ENCODE measurements at places on chromosomes 12 and 14.

DNA sequence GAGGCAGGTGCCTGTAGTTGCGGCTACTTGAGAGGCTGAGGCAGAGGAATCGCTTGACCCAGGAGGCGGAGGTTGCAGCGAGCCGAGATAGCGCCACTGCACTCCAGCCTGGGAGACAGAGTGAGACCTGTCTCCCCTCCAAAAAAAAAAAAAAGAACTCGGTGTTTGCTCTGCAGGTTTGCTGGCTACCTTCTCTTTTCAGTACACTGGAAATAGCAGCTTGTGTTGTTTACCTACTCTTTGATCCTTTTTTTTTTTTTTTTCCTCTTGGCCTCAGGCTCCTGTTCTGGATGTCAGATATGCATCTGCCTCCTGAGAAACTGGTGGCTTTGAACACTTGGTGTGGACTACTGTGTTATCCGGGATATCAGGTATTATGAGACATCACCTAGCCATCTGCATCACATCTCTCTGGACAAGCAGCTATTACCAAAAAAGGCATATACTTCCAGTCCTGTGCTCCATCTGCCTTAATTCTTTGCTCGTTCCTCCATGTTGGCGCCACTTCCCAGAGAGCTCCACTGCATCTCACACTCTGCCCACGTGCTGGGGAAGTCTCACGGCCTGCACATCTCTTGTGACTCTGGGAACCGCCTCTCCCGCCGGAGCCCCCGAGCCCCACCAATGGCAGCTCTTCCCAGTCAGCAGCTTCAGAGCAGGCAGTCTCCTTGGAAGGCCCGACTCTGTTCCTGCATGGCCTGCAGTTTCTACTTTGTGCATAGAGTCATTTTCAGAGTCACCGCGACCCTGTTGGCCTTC, 50.9 kb upstream of the TRAF3 start:
- DNase-seq = no peak

DNA sequence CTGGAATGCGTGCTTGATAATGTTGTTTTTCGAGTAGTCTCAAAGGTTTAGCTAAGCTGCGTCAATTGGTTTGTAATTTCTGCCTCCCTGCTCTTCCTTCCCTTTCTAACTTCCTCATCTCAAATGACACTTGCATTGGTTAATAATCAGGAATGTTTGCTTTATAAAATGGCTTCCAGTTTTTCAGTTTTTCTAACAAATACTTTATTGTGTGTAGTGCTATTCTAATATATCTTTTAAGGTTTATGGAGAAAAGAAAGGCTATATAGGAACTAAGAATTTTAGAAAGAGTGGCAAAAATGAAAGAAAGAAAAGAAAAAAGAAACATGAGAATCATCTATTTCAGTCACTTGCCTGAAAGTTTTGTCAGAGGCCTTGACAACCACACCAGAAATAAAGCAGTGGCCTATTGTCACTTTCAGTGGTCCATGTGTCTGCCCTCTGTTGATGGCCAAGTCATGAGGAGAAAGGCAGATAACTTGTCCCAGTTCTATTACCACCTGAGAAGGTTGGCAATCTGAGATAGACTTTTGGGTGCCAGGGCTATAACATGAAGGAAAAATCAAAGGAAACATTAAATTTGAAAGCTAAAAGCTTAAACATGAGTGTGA, 221.9 kb upstream of the KITLG start:
- DNase-seq = no peak

GRCh38 chr12:97977870-97978405, 515.3 kb downstream of the RMST start:
- no peak for DNase-seq

DNA sequence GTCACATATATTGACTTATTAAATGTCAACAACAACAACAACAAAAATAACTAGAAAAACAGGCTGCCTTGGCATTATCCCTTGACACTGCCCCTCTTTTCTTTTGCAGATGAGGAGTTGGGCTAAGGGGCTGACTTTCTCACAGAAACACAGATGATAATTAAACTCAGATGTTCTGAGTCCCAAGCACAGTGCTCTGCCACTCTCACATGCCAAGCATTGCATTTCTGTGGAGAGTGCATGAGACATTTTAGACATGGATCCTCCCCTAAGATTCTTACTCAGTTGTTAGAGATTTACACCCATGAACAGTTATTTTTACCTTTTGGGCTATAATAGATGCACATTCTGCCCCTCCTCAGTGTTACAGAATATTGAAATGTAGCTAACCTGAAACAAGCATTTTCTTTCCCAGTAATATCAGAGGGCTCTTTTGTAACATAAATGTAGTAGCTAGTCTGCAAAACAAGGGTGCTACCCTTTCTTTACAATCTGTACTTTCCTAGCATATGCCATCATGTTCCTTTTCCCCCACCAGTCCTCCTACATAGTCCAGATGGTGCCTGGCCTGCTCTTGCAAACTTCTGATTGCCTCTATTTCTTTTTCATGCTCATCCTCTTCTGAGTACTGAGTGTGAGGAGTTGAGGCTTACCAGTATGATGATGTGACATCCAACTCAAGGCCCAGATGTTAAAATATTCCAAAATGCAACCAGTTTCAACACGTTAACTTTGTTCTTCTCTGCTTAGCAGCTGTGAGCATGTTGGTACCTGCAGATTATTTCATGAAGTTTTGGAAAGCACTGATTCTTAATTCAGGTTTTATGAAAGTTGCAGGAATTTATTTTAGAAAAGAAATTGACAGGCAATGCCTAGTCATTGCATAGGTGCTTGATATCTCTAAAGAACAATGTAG, 125.0 kb upstream of the ATP2B1 start:
- no peak for DNase-seq

DNA sequence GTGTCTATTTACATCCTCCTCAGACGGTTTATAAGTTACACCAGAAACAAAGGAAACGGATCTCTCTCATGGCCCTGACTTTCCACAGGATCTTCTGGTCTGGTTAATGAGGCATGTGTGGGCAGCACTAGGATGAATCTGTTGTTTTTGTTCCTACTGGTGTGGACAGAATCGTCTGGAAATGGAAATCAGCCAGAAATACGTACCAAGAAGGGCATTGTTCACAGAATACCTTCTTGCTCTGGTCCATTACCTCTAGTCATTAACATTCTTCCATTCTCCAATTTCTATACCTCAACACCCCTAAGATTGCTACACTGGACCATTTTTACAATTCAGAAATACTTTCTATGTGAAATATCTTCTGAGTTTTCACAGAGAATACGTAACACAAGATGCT, 86.0 kb downstream of the TPH2 start:
- no peak for DNase-seq

- no peak for DNase-seq
These were observed 114.1 kb upstream of the PWP1 start for GRCh38 chr12:107571492-107571891.

- DNase-seq = no peak
These were observed 4.4 kb upstream of the TINF2 start for GRCh38 chr14:24246765-24247212.

GRCh38 chr12:12561371-12562015, 1.2 kb downstream of the DUSP16 start:
- peak; percentile 54 for DNase-seq

DNA sequence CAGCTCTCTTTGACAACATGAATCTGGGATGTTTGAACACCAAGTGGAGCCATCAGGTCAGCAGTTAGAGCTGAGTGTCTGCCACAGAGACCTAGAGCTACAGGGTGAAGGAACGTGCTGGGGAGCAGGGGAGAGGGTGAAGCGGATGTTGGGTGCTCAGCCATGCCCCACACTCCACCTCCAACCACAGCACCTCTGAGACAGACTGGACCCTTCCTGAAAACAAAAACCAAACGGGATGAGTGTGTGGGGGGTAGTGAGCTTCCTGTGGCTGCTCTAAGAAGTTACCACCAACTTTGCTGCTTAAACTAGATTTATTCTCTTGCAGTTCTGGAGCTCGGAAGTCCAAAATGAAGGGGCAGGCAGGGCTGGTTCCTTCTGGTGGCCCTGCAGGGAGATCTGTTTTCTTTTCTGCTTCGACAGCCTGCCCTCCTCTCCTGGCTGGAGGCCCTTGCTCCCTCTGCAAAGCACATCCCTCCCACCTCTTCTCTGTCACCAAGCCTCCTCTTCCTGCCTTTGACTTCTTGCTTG, 5.6 kb upstream of the GOLGA3 start:
- DNase-seq = no peak

- DNase-seq = no peak
These were observed 1.0 kb downstream of the CMTM5 start for GRCh38 chr14:23377573-23378563.

DNA sequence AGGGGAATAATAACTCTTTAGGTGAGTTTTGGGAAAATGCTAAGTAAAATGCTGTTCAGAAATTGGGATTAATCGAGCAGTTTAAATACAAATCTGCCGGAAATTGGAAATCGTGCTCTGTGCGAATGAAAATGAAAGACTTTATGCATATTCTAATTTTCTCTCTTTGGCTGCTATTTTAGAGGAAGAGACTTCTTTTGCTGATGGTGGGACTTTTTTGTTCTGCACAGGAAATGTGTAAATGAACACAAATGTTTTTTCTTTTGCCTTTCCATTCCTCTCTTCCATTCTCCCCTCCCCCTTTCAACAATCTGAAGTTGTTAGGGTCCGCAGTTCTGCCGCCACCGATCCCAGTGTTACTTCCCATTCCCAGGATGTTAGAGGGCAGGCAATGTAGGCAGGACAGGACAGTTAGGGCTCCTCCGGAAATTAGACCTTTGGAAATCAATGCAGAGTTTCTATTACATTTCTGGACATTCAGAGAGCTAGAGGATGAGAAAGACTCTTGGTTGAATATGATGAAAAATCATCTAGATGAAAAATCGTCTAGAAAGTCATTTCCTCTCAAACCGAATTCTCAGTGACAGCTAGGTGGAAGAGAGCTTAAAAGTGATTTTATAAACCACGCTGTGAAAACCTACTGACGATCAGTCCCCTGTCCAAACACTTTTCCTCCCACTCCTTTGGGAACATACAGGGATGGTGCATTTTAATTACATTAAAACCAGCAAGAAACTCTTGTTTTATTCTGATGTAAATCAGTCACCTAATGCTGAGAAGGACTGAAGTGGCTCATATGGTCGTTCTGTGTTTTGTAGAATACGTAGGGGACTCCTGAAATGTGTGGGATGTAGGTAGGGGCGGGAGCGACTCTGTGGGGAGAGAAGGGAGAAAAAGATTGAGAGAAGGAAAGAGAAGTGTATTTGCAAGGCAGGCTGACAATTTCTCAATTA, 17.8 kb downstream of the FOXG1 start:
- DNase-seq = no peak

- DNase-seq = no peak
These were observed 891.6 kb downstream of the VRK1 start for GRCh38 chr14:97688631-97689336.

DNA sequence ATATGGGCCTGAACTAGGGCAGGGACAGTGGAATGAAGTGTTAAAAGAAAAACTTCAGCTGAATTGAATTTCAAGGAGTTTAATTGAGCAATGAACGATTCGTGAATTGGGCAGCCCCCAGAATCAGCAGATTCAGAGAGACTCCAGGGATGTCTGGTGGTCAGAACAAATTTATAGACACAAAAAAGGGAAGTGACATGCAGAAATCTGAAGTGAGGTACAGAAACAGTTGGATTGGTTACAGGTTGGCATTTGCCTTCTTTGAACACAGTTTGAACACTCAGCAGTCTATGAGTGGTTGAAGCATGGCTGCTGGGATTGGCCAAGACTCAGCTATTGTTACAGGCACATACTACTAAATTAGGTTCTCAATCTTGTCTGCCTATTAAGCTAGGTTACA, 9.7 kb upstream of the TBPL2 start:
- DNase-seq = no peak
